ENCODE measurements at places on chromosomes 7 and 10.

GRCh38 chr10:124539935-124540641 lies 78.5 kb downstream of the LHPP start:
- DNase-seq, result peak; percentile 77

- DNase-seq, result no peak
Measured at GRCh38 chr7:152590481-152590880, 85.5 kb downstream of the XRCC2 start.

- DNase-seq, result peak; percentile 57
Measured at GRCh38 chr7:1193593-1194424, 33.8 kb upstream of the ZFAND2A start.

DNA sequence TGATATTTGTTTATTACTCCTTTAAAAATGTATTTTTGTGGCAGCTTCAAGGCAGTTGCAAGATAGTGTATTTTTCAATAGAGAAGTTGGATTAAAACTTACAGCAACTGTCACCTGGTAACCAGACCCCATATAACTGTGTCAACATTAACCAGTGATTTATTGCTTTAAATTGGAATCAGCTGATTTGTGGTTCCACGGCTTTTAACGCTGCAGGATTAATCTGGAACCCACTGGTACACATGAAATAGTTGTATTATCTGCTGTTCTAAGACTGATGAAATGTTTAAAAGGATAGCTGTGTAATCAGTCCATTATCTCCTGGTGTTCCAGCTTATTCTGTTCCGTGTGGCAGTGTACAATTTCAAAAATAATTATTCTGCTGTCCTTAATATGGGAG lies 180.2 kb downstream of the CELF2 start:
- DNase-seq, result no peak

DNA sequence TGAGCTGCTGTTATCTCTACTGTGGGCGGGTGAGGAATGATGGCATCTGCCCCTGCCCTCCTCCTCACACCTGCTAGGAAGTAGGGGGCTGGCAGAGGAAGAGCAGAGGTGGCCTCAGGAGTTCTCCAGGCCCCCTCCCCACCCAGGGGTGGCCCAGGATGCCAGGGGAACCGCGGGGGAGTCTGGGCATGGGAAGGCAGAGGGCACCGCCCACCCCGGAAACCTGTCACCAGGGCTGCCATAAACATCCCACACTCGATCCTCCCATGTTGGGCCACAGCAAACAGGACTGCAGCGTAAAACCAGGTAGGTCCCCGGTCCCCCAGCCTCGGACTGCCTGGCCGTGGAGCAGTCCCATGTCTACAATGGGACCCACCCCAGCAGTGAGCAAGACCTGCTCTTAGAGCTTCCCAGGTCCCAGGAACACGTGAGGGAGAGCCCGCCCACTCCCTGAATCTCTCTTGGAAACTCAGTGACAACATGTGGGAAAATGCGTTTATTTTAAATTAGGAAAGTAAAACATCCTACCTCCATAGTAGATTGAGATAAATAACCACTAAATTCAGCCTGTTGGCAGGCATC lies 23.4 kb downstream of the EBF3 start:
- DNase-seq, result no peak

DNA sequence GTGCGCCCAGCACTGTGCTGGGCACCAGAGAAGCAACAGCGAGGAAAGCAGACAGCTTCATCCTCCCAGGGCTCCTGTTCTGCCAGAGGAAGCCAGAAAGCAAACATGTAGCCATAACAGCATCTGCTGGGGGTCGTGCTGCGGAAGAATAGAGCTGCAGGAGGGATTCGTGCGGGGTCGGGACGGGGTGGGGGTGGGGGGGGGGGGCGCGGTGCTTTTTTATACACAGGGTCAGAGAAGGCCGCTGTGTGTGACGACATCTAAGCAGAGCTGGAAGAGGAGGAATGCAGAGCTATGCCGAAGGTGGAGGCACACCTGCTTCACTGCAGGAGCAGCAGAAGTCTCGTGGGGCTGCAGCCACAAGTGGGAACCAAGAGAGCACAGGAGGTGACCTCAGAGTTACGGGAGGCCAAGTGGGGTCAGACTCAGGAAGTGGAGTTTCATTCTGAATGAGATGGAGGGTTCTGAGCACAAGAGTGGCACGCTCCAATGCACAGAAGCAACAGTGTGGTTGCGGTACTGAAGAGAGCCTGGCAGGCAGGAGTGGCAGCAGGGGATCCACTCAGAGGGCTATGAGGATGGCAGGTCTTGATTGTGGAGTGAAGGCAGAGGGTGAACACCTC lies 11.1 kb downstream of the PKD1L1 start:
- DNase-seq, result no peak

GRCh38 chr7:18538554-18539250 lies 43.2 kb downstream of the HDAC9 start:
- no peak for DNase-seq

All from suppressor macrophage (primary cell).